Stimulated activated CD8-positive, alpha-beta memory T cell treated with anti-CD3 and anti-CD28 coated beads, Interleukin-7, amount 100 ng/mL, for 1 hour (primary cell): ENCODE measurements at places on chromosomes 13 and 19.

DNA sequence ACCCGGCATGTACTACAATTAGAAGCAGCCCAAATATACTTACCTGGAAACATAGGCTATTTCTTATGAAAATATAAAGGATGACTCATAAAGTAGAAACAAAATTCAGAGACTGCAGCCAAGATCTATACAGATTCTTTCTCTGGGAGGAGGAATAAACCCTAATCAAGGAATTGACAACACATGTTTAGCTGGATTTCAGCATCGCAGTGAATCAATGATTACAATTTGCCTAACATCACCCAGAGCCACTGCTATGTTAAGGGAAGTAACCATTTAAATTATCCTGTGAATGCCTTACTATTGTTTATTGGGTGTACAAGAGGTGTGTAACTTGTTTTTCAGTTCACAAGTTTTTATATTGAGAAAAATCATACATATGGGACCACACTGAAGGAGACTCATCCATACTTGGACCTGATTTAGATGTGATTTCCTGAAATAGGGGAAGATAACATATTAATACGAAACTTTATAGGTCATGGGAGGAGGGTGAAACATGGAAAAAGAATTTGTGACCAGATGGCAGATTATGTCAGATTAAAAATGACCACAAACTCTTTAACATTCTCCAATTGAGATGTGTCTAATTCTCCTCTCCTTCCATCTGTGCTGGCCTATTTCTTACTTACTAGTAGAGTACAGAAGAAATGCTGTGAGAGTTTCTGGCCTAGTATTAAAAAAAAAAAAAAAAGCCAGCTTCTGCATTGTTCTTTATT, 1168.4 kb downstream of the SLITRK1 start:
- no peak for DNase-seq

DNA sequence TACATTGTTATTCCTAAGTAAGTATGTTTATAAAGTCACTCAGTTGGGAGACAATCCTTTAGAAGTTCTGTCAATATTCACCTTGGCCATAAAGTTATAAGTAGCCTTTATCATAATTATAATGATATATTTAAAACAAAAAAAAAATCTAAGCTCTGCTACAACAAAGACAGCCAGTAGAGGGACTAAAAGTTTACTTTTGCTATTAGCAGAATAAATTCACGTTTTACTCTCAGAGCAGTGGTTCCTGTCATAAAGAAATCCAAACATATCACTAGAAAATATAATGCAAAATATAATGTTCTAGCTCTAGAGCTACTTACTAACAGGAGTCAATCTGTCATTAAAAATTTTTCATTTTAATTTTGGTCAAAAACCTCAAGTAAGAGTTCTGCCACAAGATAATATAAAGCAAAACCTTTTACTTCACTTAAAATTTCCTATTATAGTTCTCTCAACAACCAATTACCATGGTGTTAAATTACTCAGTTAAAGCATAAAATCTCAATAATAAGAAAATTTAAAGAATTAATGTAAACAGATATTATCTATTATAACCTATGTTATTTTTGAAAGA, 17.7 kb downstream of the INTS6 start:
- DNase-seq = no peak

DNA sequence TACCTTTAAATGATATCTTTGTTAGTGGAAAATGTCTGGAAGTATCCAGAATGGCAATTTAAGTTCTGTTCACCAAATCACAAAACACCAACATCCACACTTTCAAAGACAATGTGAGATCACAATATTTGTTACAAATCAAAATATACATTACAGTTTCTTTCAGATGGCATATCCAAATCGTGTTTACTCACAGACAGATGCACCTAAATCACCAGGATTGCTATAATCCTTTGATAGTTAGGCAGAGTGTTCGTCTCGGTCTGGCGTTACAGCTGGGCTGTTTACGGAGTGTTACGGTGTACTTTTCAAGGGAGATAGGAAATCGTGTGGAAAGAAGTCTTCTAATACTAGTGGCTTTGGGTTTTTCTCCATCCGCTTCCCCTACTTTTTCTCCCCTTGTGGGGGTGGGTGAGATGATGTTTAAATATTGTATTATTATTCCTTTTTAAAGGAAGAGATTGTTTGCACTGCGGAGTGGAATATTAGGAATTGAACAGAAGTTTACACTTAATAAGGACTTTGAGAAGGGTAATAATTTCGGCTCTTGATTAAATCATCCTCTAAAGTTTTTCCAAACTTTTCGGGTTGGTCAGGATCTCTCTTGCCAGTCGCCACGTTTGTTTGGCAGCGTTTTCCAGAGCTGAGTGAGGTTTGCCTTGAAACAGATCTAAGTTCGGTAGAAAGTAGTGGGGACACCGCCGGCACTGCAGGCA, 1.8 kb downstream of the MAB21L1 start:
- no peak for DNase-seq

DNA sequence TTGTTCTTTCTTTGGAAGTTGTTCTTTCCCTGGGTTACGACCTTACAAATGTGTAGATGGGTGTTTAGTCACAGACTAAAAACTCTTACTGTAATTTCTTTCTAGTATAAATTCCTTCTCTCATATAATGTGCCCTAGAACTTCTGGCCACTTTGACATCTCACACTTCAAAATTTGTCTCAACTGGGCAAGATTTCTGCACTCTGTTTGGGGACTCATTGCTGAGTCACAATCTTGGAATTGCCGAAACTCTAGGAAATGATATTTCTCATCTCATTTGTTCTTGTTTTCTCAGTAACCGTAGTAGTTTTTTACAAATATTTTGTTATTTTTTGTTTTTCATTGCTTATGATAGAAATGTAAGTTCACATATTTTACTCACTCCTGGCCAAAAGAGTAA, 2523.2 kb upstream of the PCDH20 start:
- no peak for DNase-seq
